ENCODE measurements at places on chromosomes 6 and 20.

GRCh38 chr20:1576641-1577040, 19.1 kb upstream of the SIRPD start:
- no peak for DNase-seq

DNA sequence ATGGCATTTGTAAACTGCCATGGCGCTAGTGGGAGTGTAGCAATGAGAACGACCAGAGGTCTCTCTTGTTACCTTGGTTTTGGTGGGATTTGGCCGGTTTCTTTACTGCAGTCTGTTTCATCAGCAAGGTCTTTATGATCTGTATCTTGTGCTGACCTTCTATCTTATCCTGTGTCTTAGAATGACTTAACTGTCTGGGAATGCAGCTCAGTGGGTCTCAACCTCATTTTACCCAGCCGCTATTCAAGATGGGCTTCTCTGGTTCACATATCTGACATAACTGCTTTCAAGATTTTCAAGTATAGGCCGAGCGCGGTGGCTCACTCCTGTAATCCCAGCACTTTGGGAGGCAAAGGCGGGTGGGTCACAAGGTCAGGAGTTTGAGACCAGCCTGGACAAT, 1.9 kb upstream of the SFT2D1 start:
- no peak for DNase-seq

DNA sequence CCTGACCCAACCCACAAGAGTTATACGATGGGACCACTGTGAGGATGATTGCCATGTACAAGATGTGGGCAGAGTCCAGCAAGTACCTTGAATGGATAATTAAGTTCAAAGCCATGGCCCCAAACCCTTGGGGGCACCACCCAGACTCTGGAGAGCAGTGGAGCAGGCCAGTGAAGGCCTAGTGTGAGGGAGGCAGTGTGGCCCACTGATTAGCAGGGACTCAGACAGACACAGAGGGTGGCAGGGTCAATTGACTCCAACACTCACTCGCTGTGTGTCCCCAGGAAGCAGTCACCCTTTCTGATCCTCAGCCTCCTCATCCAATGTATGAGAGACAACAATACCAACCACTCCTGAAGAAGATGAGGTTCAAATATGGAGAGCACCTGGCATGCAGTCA, 1.7 kb upstream of the BPIFA1 start:
- DNase-seq: no peak

DNA sequence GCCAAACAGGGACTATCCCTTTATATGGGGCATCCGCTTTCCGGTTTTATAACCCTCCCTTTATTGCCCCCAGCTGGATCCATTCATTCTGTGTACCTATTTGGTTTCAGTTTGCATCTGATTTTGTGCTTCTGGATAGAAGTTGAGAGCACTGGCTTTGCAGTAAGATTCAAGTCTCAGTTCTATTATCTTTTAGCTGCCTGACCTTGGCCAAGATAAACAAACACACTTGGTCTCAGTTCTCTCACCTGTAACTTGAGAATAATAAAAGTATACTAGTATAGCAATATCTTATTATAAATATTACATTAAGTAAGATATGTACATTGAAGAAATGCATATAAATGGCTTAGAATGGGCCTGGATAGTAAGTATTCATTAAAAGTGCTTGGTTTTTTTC, 182.4 kb upstream of the TSHZ2 start:
- no peak for DNase-seq

DNA sequence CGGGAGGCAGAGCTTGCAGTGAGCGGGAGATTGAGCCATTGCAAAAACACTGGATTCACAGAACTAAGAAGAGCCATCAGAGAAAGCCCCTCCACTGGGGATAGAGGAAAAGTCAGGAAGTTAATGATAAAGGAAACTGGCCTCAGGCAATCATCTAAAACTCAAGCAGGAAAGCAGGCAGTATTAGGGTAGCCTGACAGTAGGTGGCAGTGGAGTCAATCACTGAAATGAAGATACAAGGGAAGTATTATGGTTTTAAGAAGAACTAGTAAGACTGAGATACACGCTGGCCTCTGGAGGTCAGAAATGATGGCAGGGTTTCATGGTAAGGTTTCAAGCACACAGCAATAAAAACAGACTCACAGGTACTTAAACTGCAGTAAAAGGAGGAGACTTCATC, 578.3 kb downstream of the HACE1 start:
- DNase-seq: no peak

Data from CD4-positive, alpha-beta T cell treated with Interferon gamma for 1 hour (primary cell).